ENCODE measurements at places on chromosomes 1 and 21.

DNA sequence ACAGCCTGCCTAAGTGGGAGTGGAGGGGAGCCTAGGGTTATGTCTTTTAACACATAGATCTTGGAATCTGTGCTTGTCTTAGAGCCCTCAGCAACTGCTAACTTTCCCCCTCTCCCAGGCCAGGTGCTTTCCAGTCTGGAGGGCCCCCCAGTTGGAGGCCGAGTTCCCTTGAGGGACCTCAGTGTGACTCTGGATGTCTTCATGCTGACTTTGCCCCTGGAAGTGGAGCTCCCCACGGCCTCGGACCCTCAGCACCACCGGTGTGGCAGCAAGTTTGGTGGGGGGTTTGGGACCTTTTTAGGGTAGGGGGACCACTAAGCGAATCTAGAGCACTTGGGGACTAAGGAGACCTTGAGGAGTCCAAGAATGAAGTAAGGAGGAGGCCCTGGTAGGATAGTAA lies 22.9 kb downstream of the HYI start:
- no peak for DNase-seq

DNA sequence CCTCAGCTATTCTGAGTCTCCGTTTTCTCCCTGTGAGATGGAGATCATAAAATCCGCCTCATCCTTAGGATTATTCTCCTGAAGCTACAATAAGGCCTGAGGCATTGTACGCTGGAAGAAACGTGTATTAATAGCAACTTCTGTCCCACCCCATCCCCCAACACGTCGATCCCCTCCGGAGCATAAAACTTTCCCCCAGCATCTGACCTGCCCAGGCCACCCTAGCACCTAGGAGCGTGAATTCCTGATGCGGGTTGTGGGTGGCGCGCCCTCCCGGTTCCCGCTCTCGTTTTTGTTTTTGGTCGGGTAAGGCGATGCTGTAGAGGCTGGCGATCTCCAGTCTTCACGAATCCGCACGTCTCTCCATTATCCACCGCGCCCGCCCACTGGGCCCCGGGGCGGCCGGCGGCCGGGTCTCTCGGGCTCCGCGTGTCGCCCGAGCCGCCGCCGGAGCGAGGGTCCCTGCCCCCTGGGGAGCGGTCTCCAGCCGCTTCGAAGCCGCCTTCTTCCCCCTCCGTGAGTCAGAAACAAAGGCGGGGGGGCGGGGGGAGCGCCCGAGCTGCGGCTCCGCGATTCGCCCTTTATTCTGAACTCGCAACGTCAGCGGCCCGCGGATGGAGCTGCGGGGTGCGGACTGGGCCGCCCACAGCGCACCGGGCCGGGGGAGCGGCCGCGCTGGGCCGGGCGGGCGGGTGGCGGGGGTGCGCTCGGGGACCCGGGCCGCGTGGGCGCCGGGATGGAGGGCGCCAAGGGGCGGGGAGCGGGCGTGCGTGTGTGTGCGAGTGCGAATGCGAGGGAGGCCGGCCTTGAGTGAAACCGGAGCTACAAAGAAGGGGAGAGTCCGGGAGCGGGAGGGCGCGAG lies at the start of gene PLEKHO1:
TSS of gene PLEKHO1 (plus strand) at position 646 of the 862 bp plus-strand sequence. CDS start 342 bp downstream, outside the sequence.
- DNase-seq = peak; percentile 83

- no peak for DNase-seq
Observed at GRCh38 chr1:107810291-107810951, 154.6 kb downstream of the VAV3 start.

DNA sequence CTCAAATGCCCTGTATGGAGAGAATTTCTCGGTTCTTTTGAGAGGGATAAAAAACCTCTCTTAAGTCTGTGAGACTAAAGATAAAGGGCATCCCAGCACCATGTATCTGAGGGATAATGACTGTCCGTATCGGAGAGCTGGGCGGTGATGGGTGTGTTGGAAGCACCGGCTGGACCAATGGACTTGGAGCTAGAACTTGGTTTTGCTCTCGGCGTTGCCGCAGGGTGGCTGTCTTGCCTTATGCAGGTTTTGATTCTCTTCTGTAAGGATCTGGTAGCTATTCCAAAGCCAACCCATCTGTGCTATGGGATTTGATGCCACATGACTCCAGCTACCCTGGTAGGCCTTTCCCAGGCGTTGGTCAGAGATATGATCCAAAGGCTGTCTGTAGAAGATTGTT lies 348.8 kb downstream of the KIF26B start:
- no peak for DNase-seq

DNA sequence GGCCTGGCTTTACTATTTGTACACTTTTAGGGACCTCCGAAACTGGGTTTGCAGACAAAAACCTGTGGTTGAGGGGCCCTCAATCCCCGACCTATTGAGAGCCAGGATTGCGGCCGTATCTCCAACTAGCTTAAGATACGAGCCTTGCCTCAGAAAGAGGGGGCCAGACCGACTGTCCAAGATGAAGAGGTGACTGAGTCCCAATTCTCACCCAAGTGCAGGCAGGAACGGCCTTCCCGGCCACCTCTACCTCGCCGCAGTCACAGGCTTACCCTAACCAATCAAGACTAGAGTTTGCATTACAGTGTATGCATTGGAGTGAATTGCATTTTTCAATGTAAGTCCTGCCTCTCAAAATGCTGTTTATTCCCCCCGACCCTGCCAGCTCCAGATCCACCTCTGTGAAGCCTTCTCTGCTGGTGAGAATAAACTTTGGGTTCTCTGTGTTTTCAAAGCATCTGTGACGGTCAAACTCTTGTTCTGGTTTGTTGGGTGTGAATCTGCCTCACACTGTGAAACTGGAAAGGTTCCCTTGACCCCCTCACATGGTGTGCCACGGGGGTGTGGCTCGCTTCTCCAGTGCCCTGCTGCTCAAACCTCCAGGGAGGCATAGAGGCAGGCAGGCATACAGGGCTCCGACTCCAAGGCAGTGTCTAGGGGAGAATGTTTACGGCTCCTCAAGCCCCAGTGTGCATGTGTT lies 62.2 kb upstream of the WLS start:
- no peak for DNase-seq

GRCh38 chr1:76595024-76595423 lies 272.3 kb upstream of the ST6GALNAC5 start:
- DNase-seq = no peak

DNA sequence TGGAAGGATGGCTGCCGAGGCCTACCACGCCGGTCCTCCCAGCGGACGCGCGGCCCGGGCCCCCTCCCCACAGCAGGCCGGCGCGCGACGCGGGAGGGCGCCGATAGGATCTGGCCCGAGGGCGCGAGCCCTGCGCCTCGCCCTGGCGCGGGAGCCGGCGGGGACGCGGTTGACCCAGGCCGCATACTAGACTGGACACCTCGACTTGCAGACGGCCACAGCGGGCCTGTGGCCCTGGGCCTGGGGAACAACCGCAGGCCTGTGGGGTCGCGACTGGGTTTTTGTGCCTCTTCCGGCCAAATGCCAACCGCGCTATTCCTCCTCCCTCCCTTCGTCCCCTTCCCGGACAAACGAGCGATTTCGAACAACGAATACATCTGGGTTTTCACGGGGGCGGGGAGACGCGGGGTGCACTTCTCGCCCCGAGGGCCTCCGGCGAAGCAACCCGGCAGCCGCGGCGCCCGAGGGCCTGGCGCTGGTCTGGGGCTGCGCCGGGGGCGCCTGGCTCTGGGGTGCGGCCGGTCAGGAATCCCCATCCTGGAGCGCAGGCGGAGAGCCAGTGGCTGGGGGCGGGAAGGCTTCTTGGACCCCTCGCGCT lies 2.4 kb downstream of the NHLH2 start:
- DNase-seq = peak; percentile 35

- DNase-seq = no peak
Observed at GRCh38 chr21:40466893-40467483, 380.0 kb downstream of the DSCAM start.

GRCh38 chr1:3940081-3940753 lies 40.1 kb upstream of the C1orf174 start:
- no peak for DNase-seq

DNA sequence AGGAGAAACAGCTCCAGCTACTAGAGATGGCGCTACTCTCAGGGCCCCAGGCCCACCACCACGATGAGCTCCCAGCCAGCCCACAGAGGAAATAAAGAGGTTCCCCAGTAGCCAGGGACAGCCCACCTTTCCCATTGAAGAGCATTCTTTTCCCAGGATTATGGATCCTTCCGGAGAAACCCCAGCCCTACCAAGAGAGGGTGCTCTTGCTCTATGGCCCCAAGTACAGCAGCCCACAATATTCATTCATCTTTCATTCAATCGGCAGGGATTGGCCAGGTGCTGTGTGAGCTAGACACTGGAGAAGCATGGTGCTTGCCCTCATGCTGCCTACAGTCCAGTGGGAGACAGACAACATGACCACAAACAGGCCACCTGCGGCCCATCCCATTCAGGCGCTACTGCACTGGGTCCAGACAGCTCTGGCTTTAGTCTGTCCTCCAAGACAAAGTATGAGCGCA lies 29.9 kb downstream of the PMVK start:
- peak; percentile 14 for DNase-seq

DNA sequence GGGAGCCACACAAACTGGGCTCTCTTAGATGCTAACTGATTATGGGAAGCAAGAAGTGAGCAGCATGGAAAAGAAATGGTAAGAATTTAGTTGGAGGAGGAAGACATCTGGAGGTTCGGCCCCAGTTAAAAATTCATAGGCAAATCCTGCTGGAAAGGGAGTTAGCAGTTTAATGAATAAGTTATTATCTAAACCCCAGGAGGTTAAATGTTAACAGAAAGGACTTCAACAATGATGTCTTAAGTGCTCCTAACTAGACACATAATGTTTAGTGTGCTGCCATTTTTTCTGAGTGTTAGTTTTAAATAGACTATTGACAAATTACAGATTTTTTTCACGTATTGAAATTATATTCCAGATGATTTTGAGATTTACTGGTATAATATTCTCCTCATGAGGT lies 1265.3 kb upstream of the ADGRL2 start:
- no peak for DNase-seq

DNA sequence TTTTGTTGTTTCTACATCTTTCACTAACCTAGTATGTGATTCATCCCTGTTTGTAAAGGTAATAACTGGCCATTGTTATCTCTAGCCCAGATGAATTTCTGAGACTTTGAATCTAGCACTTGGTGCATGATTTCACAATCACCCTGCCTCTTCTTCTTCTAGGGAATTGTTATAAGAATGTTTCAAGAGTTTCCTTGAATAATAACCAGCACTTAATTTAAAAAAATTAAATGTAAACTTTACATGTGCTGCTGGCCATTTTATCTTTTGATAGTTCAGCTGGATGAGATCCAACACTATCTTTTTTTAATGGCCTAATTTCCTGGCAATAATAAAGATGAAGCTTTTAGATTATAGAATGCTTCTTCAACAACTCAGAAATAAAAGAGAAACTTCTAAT lies 31.8 kb downstream of the UBE2U start:
- DNase-seq = no peak

GRCh38 chr1:234748066-234748465 lies 138.1 kb upstream of the IRF2BP2 start:
- DNase-seq = no peak

GRCh38 chr1:91585982-91586381 lies 85.3 kb downstream of the CDC7 start:
- no peak for DNase-seq

- no peak for DNase-seq
Observed at GRCh38 chr1:25074351-25075227, 144.5 kb upstream of the RUNX3 start.

DNA sequence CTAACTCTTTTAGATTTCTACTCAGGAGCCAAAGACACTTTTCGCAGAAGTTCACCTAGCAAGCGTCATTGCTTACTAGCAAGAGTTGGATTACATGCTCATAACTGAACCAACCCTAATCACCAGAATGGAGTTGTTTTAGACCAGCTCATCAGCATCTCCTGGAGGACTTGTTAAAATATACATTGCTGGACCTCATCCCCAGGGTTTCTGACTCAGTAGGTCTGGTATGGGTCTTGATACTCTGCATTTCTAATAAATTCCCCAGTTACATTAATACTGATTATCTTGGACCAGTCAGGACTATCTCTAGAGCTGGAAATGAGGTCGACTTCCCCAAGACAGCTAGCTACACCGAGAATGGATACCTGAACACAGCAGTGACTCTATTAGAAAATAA lies 9.7 kb upstream of the PRDX6 start:
- no peak for DNase-seq

- no peak for DNase-seq
Observed at GRCh38 chr1:73065339-73066041, 783.2 kb upstream of the NEGR1 start.

DNA sequence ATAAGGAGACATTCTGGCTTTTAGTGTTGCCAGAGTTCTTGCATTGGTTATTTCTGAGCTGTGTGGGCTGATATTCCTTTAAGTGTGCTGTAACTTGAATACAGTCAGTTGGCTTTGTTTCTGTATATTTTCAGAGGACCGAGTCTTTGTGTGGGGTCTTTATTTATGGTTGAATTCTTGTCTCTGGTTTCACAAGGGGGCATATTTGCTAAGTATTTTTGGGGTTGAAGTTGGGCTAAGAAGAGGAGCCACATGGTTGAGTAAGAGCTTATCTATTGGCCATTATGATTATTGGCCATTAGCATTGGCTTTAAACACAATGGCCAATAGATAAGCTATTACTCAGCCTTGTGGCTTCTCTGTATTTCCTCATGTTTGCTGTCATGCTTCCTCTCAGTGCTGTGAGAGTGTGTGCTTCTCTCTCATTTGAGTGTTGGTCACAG lies 26.3 kb upstream of the PTGFR start:
- DNase-seq = no peak

DNA sequence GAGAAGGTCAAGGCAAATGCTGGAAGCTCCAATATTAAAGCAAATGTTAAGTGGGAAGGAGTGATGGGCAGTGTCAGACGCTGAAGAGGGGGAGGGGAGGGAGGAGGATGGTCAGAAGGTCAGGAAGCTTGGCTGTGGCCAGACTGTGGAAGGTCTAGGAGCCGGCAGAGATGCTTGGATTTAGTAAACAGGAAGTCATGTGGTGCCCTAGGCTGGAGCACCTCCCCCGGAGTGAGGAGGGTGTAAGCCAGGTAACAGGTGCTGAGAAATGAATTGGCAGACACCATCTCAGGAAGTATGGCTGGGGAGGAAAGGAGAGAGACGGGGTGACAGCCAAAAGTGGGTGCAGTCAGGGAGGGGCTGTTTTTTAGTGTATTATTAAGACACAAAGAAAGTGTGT lies 17.7 kb downstream of the CSMD2 start:
- no peak for DNase-seq

DNA sequence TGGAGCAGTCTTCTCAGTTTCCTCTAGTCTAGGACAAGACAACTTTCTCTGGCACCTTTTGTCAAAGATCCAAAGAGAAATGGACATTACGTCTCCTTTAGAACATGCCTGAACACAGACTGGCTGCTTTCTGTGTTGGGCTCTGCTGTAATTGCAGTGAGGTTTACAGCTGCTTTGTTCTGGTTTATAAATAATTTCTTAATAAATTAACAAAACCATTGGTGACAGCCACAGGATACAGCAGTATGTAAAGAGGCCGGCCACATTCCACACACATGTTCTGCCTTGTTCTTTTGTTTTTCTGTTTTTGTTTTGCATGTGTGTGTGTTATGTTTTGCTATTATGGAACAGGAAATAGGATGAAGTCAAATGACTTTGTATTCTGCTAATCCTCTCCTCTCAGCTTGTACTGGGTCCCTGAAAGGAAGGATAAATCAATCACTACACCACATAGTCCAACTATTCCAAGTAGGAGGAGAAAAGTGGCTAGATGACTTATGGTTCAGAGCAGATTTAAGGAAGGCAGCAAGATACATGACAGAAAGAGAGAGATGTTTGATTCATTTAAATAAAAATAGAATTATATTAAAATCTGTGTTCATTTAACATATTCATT lies 161.5 kb upstream of the ESRRG start:
- DNase-seq = no peak
